ENCODE measurements at places on chromosomes 2 and 18.

DNA sequence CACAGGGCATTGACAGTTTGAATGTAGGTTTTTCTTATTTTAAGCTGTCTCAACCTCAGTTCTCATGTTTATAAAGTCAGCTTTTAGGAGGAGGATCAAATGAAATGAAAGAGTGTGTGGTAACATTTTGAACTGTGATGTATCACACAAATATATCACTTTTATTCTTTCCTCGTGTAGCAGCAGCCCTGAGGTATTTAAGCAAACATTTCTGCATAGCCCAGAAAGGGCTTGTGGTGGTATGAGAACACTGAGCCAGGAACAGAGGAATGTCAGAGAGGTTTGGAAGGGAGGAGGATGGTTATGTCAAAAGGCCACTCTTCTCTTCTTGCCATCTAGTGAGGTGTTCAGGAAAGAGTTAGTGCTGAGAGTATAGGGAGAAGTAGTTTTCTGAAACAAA is 150.2 kb downstream of the PARD3B start:
- no peak for DNase-seq

GRCh38 chr2:224174990-224175389 is 135.9 kb upstream of the SERPINE2 start:
- no peak for DNase-seq

- DNase-seq, result no peak
Measured at GRCh38 chr2:46461709-46462171, 17.6 kb upstream of the TMEM247 start.

GRCh38 chr2:230643576-230644291 is 68.9 kb upstream of the CAB39 start:
- DNase-seq, result no peak

DNA sequence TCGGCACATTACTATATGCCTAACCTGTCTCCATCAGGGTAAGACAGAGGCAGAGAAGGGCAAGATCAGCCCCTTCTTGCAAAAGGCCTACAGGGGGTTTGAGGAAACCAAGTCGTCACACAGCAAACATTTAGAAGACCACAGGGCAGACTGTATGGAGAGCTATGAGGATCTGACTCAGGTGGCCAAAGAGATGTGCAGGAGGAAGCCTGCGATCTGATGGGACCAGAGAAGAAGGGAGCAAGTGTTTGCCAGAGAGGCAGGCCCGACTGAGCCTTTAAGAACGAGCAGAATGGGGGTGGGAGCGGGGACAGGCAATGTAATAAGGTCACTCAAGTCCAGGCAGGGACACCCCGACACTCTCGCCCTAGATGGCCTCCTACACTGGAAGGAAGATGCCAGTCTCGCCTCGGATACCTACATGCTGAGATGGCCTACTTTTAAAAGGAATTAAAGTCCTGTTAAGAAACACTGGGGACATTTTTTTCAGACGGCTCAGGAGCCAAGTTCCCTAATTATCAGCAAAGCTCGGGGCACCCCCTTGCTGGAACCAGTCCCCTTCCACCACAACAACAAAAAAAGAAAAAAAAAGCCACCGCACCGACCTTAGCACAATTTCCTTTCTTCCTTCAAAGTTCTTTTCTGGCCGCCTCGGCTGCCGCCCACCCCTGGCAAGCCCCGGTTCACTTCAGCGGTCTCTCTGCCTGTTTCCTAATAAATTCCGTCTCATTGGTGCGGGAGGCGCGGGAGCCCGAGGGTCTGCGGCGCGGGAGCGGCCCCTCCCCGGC is 1.5 kb downstream of the SFXN5 start:
- no peak for DNase-seq

GRCh38 chr2:168992026-168992425 is 39.1 kb downstream of the ABCB11 start:
- no peak for DNase-seq

- no peak for DNase-seq
Measured at GRCh38 chr18:36735130-36735529, 93.7 kb downstream of the TPGS2 start.

DNA sequence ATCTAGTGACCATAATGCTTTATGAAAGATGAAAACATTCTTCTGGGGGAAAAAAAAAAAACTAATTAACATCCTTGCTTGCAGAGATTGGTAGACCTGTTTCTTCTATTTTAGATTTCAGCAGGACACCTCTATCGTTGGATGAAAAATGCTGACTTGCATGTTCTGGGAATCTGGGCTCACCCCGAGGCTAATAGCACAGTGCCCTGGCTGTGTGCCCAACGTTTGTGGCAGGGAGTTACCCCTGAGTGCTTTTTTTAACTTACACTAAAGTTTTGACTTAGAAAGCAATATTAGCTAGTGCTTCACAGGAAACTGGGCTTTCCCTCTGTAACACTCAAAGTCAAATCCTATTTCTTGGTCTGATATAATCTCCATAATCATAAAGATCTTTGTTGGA is 233.2 kb downstream of the SLC8A1 start:
- no peak for DNase-seq

GRCh38 chr2:1077911-1078310 is 127.3 kb downstream of the SNTG2 start:
- DNase-seq, result no peak

- no peak for DNase-seq
Measured at GRCh38 chr2:94984964-94985575, 40.4 kb upstream of the MAL start.

DNA sequence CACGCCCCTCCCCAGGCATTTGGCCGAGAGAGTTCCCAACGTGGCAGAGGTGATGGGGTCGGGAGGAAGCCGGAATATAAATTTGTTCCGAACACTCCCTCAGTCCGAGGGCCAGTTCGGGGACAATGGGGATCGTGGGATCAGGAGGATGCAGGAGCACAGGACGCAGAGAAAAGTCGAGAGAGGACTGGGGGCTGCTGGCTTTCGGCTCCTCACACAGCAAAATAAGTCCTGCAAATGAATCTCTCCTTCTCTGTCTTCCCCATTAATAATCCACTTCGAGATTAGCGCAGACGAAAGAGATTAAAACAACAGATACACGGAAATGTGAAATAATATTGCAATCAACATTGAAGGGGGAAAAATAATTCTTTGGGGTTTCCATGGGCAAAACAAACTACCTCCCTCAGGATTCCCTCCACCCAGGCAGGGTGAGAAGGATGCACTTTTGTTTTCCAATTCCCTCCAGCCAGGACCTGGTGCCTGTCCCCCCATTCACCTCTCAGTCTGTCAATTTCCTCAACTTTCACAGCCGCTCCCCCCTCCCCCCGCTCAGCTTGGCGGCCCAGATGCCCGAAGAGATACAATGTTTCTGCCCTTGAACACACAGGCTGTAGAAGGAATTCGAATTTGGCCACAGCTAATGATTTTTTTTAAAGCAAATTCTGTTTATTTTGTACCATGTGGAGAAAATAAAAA is 3.1 kb upstream of the ZEB2 start:
- DNase-seq, result no peak

DNA sequence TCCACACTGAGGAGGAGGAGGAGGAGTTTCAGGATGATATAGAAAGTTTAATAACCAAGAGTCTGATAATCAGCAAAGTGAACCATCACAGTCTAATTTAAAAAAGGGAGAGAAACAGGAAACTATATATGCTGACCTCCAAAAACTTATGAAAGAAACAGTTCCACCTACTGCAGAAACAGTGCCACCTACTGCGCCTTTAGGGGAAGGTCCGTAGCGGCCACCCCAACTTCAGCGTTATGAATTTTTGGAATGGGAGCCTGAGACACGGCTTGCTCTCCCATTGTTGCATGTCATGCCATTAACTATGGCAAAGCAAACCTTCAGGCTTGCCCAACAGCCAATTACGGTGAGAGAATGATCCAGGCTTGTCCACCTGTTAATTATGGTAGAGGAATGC is 1719.2 kb upstream of the LRRTM1 start:
- no peak for DNase-seq

- no peak for DNase-seq
Measured at GRCh38 chr2:241217320-241218031, 29.0 kb downstream of the ANO7 start.

DNA sequence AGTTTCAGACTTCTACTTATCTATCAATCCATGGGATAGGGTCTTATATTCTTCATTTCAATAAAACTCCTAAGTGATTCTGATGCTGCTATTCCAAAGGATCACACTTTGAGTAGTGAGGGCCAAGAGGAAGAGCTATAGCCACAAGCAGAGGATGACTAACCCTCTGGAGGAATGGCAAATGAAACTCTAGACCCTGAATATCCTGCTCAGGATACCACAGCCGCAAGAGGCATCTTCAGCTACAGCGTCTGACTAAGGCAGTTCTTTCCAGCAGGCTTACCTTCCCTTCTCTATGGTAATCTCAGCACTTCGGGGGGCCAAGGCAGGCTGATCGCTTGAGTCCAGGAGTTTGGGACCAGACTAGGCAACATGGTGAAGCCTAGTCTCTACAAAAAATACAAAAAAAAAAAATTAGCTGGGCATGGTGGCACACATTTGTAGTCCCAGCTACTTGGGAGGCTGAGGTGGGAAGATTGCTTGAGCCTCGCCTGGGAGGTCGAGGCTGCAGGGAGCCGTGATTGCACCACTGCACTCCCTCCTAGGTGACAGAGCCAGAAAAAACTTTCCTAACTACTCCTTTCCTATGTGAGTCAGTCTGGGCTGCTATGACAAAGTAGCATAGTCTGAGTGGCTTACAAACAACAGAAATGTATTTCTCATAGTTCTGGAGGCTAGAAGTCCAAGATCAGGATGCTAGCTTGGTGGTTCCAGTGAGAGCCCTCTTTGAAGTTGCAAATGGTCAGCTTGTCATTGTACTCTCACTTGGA is 371.9 kb downstream of the IRS1 start:
- no peak for DNase-seq

DNA sequence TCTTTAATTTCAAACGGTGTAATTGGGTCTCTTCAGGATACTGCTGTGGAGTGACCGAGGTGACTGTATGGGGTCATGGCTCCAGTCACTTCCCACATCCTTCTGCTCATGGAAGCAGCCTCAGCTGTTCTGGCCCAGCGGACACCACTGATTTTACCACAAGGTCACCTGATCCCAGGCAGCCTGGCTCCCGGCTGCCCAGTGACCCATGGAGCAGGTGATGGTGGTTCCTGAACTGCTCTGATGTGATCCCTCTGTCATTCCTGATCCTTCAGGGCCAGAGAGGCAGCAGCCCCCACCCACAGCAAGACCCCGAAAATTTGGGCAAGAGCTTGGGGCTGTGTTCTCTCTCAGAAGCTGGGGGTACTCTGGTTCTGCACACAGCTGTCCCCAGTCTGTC is 35.5 kb upstream of the HS6ST1 start:
- no peak for DNase-seq

- DNase-seq, result no peak
Measured at GRCh38 chr18:58429442-58429841, 199.4 kb downstream of the ALPK2 start.

- DNase-seq, result no peak
Measured at GRCh38 chr2:172629586-172629985, 73.7 kb downstream of the PDK1 start.

DNA sequence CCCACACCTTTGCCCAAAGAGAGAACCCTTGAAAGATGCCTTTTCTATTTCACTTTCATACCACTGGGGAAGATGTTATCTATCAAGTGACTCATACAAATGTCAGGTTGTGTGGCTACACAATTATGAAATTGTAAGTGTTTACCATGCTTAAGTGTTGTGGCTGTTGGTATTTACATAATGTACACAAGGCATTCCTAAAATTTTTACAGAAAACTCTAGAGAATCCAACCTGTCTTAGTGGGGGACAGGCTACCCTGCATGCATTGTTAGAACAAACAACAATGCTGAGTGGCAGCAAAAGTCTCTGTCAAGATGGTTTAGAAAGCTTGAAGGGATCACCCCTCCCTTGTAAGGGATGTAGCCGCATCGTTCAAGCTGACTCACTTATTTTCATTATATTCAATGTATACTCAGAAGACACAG is 5.5 kb upstream of the MGAT4A start:
- DNase-seq, result no peak

DNA sequence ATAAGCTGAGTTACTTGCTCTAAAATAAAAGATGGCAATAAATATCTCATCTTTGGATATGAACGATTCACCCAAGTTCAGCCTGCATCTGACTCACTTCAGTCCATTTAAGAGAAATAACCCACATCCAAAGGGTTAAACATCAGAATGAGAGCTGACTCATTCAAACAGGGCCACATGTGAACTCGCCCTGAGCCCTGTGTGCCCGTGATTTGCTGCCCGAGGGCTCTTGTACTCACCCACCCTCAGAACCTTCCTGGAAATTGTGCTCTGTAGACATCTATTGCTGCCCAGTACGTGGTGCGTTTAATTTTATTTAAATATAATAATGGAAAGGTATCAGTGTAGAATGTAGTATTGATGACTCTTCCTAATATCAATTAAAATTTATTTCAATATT is 66.9 kb upstream of the RBM44 start:
- no peak for DNase-seq

- no peak for DNase-seq
Measured at GRCh38 chr2:164948540-164948939, 6.8 kb downstream of the SLC38A11 start.

- no peak for DNase-seq
Measured at GRCh38 chr2:152243761-152244640, 68.4 kb upstream of the STAM2 start.

DNA sequence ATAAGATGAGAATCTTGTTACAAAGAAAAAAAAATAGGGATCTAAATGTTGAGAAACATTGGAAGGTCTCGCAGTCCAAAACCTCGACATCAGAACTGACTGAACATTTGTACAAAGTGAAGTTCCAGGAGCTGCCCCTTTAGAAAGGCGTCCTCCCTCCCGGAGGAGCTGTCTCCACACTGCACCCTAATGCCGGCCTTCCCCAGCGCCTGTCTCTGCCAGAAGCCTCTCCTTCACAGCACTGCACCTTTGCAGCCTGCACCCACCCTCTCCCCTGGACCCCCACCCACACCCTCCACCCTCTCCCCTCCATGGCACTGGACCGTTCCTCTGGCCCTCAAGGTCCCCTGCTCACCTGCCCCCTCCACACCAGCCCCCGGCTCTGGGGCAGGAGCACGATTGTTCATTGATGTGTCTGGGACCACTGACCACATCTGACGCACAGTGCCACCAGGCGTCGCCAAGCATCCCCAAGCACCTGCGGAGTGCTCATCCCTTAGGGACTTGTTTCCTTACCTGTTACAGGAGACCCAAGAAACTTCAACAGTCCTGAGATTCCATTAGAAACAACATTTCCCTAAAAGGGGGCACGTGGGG is 90.3 kb upstream of the SNTG2 start:
- DNase-seq, result no peak

GRCh38 chr2:211756266-211756665 is 782.3 kb downstream of the ERBB4 start:
- no peak for DNase-seq

DNA sequence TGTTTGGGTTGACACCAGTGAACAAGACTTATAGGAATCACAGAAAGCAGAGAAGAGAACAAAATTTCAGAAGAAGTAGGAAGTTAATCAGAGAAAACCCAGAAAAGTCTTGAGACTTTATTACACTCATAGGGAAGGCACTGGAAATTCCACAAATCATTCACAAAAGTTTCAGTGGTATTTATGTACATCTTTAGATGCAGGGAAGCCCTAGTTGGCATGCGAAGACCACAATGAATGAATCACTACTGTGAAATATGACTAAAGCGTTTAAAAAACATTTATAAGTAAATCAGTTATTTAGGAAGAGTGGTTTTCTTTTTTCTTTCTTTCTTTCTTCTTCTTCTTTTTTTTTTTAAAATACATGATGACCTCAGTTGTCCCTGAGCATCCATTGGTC is 105.1 kb downstream of the NUP35 start:
- DNase-seq, result no peak

- no peak for DNase-seq
Measured at GRCh38 chr18:23805898-23806297, 116.6 kb downstream of the LAMA3 start.

- DNase-seq, result no peak
Measured at GRCh38 chr18:9101730-9102507, 580 bp upstream of the NDUFV2 start.

Data from activated naive CD4-positive, alpha-beta T cell (primary cell).